Hippocampal formation (tissue), 2 donors: ENCODE measurements at places on chromosomes 7 and 10.

GRCh38 chr7:156947120-156947843 is 2.2 kb upstream of the NOM1 start:
- no peak for DNase-seq

- DNase-seq: no peak
These were observed 137.3 kb upstream of the CCDC6 start for GRCh38 chr10:60043561-60044241.

DNA sequence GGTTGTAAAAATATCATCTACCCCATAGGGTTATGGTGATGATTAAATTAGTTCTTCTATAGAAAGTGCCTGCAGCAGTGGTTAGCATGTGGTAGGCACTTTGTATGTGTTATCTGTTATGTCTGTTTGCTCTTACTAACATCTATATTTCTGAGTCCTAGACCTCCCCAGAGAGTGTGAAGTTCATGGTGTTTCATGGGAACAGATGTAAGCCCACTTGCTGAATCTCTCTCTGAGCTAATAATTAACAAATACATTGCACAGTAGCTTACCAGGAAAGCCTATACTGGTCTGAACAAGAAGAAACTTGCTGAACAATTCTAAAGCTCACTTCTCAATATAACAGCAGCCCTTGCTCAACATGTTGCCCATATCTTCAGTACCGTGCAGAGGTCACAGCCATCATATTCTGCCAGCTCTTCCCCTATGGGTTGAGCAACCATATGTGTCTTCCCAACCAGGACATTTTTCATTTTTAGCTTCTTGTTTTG is 100.1 kb downstream of the NPSR1 start:
- no peak for DNase-seq

GRCh38 chr7:87506246-87507180 is 31.0 kb upstream of the ABCB4 start:
- no peak for DNase-seq

GRCh38 chr7:141011443-141011842 is 3.3 kb downstream of the MRPS33 start:
- no peak for DNase-seq

DNA sequence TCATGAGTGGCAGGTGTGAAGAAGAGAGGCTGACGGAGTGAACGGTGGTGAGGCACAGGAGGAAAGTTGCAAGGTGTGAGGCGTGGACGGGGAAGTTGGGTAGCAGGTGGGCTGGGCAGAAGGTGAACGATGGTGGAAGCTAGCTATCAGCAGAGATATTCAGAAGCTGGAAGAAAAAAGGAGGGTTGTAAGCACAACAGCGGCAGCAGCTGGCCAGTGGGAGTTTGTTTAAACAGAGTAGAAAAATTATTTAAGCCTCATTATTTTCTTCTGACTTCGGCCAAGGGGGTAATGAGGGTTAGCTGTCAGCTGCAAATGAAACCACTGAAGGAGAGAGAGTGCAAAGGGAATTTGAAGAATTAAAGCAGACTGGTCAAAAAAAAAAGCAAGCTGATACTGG is 62.1 kb upstream of the PRKAR2B start:
- no peak for DNase-seq

DNA sequence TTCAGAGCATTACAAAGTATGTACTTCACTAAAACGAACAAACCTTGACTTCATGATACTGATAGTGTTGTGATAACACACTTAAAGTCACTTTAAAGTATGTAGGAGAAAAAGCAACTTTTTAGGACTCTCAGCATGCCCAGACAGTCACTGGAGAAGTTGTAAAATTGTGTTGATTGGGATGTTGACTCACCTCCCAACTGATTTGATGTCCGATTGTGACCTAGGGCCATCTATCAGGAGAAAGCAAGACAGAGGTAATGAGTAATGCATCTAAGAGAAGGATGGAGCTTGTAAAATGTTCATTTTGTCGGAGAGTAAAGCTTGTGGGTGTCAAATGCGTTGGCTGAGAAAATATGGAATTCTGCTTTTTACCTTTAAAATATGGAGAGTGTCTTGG is 135.4 kb upstream of the SEMA3D start:
- DNase-seq: no peak

GRCh38 chr7:46636022-46636421 is 715.0 kb upstream of the IGFBP3 start:
- DNase-seq: no peak

DNA sequence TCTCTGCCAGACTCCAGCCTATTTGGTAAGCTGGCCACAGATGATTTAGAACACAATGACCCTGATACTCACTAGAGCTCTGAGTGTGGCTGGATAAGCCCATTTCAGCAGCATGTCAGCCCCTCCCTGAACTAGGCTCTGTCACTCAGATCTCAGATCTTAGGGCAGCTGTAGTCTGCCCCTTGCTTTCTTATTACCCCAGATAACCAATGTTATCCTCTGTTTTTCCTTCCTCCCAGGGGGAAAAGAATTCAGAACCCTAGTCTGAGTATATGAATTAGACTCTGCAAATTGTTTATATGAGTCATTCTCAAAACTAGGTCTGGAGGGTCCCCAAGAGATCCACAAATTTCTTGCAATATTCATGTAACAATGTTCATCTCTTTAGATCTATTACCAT is 286.2 kb downstream of the KCNMA1 start:
- no peak for DNase-seq

GRCh38 chr7:2100278-2101208 is 132.2 kb downstream of the MAD1L1 start:
- DNase-seq: no peak

DNA sequence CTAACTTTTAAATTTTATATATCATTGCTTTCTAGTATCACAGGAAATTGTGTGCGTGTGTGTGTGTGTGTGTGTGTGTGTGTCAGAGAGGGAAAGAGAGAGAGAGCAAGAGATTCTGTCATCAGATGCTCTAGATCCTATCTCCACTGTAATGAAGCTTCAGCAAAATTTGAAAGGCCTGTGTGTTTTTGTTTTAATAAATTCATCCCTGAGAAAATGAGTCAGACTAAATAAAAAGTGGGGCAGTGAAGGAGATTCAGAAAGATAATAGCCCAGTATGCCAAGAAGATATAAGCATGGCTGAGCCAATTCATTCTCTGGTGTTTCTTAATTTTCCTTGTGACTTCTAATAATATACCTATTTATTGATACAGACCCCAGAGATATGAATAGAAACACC is 184.2 kb upstream of the TMEM196 start:
- no peak for DNase-seq

GRCh38 chr7:47035522-47035921 is 546.4 kb downstream of the TNS3 start:
- no peak for DNase-seq

DNA sequence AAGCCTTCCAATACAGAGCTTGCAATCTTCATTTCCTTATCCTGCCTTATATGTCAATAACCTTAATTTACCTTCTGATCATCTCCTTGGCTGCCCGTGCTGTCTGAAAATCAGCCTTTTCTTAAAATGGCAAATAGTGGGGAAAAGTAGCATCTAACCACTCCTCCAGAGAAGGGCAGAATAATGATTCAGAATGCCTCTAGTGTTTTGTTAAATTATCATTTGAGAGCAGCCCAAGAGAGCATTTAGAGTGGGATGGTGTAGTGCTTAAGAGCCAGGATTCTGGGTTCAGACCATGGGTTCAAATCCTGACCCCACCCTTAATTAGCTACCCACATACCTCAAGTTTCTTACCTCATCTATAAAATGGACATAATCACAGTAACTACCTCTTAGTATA is 4.6 kb upstream of the TMEM139 start:
- no peak for DNase-seq

GRCh38 chr10:50497758-50498157 is 126.0 kb downstream of the SGMS1 start:
- no peak for DNase-seq

DNA sequence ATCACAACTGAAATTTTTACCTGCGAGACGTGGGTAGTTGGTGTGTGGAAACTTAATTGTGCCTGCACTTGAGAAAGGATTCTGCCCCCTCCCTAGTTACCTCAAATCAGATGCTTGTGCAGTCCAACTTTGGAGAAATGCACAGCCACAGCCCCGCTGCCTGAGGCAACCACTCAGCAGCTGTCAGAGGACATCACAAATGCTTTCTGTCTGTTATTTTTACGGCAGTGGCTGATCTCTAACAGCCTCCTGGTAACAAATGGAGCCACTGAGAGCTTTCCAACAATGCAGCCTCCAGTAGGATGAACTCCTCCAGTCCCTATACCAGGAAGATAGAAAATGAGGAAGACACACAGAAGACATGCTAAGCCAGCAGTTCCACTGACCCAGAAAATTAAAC is 712.2 kb upstream of the GHITM start:
- DNase-seq: no peak

- no peak for DNase-seq
These were observed 19.8 kb downstream of the ZNF467 start for GRCh38 chr7:149753375-149754233.

GRCh38 chr7:88689821-88690220 is 69.7 kb upstream of the ZNF804B start:
- DNase-seq: no peak

DNA sequence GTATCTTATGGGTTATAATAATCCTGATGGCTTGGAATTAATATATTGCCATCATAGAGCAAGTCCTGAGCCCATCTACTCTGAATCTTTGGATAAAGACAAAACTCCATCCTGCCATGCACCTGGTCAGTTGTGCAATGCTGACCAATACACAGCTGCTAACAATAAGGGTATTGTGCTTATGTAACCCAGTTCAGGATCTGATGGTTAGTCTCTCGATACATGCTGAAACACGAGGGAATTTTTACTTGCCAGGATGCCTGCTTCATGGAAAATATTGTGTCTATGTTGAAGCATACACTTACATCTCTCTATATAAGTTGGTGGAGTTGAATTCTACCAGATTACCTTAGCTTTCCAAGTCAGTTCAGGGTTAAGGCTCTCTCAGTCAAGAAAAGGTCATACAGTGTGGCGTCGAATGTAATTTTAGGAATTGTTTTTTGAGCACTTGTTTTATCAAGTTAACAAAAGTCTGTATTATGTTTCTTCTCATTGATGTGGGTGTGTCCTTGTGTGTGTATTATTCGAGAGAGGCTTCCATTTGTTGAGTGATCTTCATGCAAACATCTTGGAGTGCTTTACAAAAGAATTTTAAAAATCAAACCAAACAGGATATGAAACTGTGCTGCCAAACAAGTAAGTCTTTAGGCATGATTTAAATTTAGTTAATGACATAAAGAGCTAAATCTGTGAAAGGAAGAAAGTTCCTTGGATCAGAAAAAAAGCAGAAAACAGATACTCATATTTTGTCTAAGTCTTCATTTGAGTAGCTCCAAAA is 449.1 kb downstream of the SUGCT start:
- no peak for DNase-seq

DNA sequence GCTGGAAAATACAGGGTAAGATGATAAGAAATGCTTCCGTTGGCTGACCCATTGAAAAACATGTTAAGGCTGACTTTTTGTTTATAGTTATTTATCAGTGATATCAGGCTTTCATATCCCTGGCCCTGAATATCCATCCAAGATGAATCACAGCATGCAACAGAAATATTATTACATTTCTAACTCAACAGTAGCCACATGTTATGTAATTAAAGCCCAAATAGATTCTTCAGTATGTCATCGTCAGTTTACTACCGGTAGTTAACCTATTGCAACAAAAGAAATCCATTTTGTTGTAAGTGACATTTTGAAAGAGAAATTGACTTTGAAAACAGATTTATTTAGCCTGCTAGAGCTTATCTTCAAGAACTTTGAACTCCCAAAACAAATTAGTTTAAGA is 354.1 kb upstream of the CELF2 start:
- no peak for DNase-seq

- DNase-seq: no peak
These were observed 7.2 kb downstream of the PALS2 start for GRCh38 chr7:24580283-24580946.

- DNase-seq: no peak
These were observed 4.7 kb upstream of the OPN4 start for GRCh38 chr10:86649471-86650150.

GRCh38 chr10:78339251-78339650 is 305.6 kb downstream of the RPS24 start:
- no peak for DNase-seq

DNA sequence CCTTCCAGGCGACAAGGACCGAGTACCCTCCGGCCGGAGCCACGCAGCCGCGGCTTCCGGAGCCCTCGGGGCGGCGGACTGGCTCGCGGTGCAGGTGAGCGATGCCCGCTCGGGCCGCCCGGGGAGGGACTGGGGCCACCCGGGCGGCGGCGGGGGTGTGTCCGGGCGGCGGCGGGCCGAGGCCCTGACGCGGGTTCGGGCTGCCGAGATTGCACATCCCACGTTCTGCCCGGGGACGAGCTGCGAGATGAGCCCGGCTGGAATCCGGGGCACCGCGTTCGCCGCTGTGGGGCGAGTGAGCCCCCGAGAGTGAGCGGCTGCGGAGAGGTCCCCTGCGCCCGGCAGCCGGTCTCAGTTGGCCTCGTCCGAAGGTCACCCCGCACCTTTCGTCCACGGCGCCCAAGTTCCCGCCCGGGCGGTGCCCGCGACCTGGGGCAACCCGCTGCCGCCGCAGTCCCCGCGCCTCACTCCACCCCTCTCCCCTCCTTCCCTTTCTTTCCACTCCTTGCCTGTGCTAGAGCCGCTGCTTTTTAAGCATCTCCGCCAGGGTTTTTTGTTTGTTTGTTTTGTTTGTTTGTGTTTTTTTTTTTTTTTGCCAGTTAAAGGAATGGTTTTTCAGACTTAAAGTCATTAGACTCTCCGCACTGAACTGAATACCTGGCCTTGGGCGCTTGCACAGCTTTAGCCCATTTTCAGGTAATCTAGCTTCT is 515 bp downstream of the RALA start:
- DNase-seq: no peak

DNA sequence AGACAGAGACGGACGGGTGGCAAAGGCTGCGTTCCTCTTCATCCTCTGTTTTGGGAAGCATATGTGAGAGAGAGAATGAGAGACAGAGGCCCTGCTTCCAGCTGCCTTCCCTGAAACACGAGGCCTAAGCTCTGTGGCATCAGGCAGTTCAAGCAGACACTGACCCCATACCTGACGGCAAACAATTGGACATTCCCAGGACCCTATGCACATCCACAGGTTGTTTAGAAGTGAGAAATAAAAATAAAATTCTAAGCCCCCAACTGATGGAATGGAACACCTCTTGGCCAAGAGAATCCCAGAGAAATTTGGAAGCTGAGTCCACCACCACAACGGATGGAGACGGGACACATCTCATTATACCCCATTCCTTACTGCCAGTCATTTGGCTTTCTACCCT is 105.3 kb downstream of the CPXM2 start:
- no peak for DNase-seq

DNA sequence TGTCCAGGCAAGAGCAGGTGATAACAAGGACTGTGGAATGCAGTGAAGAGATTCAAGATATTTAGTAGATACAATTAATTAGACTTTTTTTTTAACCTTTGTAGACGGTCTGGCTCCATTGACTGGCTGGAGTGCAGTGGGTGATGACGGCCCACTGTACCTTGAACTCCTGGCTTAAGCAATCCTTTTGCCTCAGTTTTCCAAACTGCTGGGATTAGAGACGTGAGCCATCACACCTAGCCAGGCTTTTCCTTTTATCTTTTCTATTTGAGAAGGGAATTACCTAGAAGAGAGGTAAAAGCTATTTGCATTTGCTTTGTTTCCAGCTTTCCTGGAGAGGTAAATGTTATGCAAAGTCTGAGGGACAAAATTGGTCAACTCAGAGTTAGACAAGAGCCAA is 213.0 kb upstream of the MAGI2 start:
- DNase-seq: no peak
